ENCODE measurements at places on chromosomes 5 and 9. TPM values are rescaled to one million over a fixed set of nuclear protein-coding genes. Genes with fewer than 3 reads are reported as not detected.

The SPEF2 gene
- polyA plus RNA-seq, result 0.61 TPM

GRCh38 chr9:120712539-120713031 lies 1.7 kb downstream of the MEGF9 start:
- DNase-seq, result no peak

DNA sequence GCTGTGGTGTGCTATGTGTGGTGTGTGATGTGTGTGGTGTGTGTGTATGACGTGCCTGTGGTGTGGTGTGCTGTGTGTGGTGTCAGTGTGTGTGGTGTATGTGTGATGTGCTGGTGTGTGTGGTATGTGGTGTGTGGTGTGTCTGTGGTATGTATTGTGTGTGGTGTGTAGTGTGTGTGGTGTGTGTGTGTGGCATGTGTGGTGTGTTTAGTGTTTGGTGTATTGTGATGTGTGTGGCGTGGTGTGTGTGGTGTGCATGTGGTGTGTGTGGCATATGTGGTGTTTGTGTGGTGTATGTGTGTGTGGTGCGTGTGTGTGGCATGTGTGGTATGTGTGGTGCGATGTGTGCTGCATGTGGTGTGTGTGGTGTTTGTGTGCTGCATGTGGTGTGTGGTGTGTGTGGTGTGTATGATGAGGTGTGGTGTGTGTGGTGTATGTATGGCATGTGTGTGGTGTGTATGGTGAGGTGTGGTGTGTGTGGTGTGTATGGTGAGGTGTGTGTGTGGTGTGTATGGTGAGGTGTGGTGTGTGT lies 18.3 kb upstream of the RNU6ATAC start:
- no peak for DNase-seq

DNA sequence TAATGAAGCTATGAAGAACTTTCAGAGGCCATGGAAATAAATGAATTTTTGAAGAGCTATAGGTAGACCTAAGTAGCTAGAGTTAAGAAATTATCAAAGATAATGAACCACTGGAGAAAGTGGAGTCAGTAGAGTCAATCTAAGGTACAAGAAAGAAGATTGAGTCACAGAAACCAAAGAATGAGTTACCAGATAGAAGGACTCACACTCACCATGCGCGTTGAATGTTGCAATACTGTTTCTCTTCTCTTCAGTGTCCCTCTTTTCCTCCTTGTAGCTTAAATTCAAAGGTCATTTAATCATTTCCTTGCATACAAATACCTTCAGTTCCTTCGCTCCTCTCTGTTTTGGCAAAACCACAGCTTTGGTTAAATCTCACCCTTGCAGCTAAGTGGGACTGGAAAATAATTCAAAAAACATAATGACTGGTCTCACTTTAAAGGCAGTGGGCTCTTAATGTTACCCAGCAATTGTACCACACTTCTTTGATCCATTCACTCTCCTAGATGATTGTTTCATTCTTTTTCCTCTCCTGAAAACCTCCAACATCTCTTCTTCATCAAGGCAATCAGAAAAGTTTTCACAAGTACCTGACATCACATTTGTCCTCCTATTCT lies 58.3 kb downstream of the NIPBL start:
- DNase-seq, result no peak

DNA sequence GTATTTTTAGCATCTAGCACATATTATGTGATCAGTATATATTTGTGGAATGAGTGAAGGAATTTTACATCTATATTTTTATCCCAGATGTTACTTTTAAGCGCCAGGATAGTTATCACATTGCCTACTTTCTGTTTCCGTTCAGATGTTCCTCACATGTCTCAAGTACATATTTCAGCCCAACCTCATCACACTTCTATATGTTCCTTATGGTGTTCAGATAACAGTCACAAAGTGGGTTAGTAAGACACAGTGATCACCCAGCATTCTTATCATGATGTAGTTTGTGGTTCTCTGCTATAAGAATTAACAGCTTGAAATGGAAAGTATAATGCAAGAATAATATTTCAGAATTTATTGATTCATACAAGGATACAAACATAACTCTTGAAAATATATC lies 170.0 kb upstream of the RASA1 start:
- no peak for DNase-seq

The CDO1 gene
- polyA plus RNA-seq, result not detected

- no peak for DNase-seq
Measured at GRCh38 chr5:14793851-14794250, 77.7 kb downstream of the ANKH start.

DNA sequence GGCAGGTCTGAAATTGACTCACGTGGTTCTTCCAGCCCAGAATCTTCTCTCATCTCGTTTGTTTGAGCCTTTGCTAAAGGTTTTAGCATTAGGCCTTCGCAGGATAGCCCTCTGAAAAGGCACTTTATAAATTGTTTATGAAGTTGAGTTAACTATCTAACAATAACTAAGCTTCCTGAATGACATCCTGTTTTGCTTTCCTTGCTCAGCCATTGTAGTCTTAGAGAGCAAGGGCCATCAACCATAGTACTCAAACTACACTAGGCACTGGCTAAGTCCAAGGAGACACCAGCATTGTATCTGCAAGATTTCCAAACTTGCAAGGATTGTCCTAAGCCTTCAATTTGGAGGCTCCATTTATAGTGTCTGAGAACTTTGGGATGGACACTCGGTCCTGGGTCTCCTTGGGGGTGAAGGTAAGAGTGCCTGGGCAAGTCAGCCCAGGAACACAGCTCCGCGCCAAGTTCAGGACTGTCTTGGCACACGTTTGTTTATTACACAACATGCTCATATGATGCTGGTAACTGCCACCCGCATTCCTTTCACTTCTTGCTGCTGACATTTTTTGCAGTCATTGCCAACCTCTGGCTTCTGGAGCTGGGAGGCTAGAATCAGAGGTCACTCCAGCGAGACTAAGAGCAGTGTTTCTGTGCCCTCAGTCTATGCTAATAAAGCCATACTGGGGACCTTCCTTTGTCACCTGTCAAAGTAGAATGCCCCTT lies 151.1 kb downstream of the ESM1 start:
- no peak for DNase-seq
